ENCODE measurements at places on chromosomes 1 and 21.
A peak's percentile ranks its signal among the peaks of the same experiment; 100 is the strongest.

GRCh38 chr1:235566084-235566483 is 61.8 kb upstream of the B3GALNT2 start:
- no peak for DNase-seq

DNA sequence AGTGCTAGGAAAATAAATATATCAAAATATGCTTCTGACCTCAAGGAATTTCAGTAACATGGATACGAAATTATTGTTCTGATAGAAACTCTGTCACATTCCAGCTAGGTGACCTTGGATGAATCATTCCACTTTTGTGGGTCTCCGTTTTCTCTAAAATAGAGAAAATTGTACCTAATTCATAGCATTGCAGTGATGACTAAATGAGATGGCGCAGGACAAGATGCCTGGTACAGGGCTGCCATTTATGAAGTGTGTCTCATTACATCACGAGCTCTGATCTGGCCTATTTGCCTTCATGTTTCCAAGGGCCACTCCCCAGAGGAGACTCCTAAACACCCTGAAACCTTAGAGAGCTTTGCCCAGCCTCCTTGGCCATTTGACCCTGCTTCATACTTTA is 480.0 kb upstream of the USP24 start:
- peak; percentile 38 for DNase-seq

- no peak for DNase-seq
These were observed 8.9 kb upstream of the KCNN3 start for GRCh38 chr1:154879038-154879421.

DNA sequence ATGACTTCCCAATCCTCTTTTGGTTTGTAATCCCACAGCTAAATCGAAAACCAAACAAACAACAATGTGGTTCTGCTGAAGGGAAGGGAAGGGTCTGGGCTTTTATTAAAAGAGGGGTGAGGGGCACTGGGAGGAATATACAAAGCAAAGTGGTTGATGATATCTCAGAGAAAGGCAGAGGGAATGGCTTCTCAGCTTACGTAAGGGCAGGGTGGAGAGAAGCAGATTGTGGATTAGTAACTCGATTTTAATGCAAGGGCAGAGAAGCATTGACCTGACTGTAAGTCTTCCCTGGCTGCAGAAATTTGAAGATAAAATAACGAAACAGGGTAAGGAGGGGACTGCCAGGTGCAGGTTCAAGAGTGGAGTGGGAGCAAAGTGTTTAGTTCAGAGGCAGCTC is 438.2 kb upstream of the LRRC7 start:
- no peak for DNase-seq

DNA sequence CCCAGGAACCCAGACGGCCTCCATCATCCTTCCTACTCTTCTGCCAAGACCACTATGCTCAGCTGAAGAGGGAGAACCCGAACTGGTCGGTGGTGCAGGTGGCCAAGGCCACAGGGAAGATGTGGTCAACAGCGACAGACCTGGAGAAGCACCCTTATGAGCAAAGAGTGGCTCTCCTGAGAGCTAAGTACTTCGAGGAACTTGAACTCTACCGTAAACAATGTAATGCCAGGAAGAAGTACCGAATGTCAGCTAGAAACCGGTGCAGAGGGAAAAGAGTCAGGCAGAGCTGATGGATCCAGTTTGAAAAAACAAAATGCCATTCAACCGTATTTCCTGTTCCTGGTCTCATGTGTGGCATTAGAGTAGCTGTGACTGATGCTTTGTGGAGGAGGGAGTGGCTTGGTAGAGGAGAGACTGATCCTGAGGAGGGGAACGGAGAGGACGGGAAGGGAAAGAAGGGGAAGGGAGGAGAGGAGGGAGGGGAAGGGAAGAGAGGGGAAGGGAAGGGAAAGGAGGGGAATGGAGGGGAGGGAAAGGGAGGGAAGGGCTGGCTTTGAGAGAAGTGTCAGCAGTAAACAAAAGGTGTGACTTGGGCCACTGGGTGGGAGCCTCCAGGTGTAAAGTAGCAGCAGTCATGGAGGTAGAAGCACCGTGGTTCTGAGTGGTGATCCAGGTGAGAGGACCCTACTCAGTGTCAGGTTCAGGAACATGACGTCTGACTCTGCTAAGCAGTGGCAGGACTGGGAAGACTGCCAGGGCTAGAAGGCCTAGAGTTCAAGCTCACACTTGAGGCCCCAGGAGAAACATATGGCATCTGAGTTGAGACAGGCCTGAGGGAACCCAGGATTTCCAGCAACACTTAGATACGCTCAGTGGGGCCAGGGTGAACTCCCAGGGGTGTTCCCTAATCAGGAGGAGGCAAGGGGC is 846 bp downstream of the HMGB4 start:
- no peak for DNase-seq

- no peak for DNase-seq
These were observed 33.0 kb upstream of the TRABD2B start for GRCh38 chr1:48030211-48030610.

DNA sequence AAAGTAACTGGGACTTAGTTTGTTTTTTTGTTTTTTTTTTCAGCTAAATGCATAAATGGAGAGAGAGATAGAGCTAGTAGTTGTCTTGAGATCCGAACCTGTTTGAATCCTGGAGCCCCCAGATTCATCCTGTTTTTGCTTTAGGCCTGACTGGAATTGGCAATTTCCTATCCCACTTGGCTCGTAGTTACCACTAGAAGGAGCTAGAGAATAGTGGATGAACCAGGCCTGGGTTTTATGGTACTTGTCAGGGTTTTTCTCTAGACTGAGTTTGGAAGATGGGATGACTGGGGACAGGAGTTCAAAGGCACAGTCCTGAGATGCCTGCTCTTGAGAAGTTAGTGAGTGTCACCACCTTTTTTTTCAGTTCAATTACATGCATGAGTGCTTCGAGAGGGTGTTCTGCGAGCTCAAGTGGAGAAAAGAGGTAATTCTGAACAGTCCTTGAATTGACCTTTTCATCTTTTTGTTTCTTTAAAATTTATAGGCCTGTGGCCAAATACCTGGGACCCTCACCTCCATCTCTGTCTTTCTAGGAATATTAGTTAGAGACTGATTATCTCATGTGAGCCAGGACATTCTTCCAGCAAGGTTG is 23.4 kb downstream of the CELF3 start:
- DNase-seq = peak; percentile 56
